Mucosa of descending colon (tissue), 3 donors: ENCODE measurements at places on chromosomes 6 and 20.

- DNase-seq = no peak
Measured at GRCh38 chr20:60977901-60978300, 274.2 kb upstream of the CDH4 start.

GRCh38 chr6:71079677-71080076, 122.8 kb upstream of the B3GAT2 start:
- DNase-seq = no peak

- DNase-seq = no peak
Measured at GRCh38 chr20:9139106-9139833, 70.4 kb downstream of the PLCB4 start.

DNA sequence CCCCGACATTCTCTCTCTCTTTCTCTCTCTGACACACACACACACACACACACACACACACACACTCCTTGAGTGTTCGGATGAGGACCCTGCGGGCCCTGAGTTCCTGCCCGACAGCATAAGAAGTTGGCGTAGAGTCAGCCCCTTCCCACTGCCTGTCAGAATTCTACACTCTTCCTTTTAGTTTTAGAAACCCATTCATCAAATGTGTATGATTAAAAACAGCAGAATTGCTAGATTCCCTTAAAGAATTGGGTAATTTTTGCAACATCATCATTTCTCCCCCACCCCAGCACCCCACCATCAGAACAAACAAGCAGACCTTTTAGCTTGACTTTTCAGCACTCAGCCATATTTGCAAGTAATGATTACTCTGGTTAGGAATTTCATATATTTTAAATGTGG, 322.8 kb downstream of the FARS2 start:
- DNase-seq = no peak

GRCh38 chr6:36455486-36456027, 12.8 kb downstream of the KCTD20 start:
- DNase-seq = no peak

- DNase-seq = no peak
Measured at GRCh38 chr6:141134723-141135122, 998.0 kb upstream of the GJE1 start.

GRCh38 chr6:22147921-22148776, 148.7 kb downstream of the PRL start:
- DNase-seq = peak; percentile 15

- no peak for DNase-seq
Measured at GRCh38 chr6:163725008-163725941, 310.8 kb downstream of the QKI start.

- DNase-seq = peak; percentile 69
Measured at GRCh38 chr20:19735446-19735845, 22.6 kb upstream of the RIN2 start.

DNA sequence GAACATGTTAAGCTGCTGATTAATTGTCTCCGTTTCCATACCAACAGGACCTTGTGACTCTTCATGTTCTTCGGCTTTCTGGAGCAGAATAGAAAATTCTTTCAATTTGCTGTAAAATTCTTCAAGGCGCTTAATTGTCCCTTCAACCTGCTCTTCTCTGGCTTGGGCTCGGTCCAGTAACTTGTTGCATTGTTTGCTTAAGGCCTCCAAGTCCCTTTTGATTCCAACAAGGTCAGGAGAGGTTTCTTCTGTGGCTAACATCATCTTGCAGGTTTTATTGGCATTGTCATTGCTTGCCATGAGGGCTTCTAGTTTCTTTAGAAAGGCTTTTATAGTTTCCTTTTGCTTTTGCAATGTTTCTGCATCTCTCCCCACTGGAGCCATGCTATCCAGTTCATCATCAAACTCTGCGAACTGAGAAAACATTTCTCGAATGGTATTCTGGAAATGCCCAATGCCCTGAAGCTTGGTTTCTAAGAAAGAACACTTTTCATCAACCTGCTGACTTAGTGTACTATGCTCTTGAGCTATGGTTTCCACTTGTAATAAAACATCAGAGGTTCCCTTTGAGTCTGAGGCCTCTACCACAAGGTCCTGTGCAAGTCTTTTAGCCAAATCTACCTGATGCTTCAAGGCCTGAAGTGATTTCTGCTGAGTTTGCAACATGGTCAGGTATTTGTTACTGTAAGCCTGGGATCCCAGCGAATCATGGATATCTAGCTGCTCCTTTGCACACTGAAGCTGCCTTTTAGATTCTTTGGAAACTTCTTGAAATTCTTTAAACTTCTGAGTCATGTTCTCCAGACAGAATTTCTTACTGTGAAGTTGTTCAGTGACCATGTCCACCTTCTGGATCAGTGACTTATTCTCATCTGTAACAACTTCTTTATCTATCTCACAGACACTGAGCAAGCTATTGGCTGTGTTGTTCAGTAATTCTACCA, 90.2 kb downstream of the DST start:
- no peak for DNase-seq

DNA sequence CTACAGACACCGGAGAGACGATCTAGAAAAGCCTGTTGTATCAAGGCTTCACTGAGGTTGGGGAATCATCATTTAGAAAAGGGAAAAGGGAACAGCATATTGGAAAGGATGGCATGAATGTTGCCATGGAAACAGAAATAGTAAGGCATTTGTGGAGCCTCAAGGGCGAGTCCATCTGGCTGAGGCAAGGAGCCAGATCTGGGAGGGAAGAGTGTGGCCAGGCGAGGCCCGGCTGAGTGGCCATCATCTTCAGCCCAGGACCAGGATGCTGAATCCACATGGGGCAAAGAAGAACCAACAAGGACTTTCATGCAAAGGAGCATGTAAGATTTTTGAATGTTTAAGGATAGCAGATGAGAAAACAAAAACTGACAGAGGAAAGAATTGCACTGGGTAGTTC, 85.8 kb downstream of the MAP3K5 start:
- no peak for DNase-seq

DNA sequence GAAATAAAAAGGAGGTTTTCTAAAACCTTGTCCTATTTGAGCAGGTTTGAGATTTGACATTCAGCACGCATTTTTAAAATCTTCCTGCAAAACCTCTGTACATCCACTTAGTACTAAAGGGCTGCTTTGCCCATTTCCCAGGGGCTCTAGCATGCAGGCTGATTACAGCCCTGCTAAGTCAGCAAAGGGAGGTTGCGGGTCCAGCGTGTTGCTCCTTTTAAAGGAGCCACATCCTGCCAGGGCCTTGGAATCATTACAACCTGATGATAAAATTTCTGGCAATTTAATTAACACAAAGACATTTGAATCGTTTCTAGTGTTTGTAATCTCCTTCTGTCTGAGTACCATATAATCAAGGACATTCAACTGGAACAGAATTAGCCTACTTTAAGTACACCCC, 455.1 kb upstream of the CITED2 start:
- no peak for DNase-seq

DNA sequence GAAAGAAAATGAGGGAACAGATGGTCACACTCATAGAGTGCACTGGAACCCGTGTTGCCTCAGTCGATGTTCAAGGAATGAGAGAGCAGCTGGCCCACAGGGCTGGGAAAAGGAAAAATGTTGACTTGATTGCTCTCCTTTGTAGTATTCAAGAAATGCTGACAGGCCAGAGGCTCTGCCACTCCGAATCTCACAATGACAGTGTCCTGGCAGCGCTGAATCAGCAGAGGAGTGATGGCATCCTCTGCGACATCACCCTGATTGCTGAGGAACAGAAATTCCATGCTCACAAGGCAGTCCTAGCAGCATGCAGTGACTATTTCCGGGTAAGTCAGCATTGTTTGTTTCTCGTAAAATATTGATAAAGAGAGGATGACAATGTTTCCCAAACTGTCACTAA, 51.3 kb downstream of the KLHL32 start:
- no peak for DNase-seq

GRCh38 chr6:33312361-33313104, 1.3 kb downstream of the TAPBP start:
- peak; percentile 77 for DNase-seq

GRCh38 chr6:46053039-46053933, 37.6 kb upstream of the CLIC5 start:
- peak; percentile 56 for DNase-seq

GRCh38 chr20:58162986-58163385, 65.5 kb downstream of the ANKRD60 start:
- no peak for DNase-seq

GRCh38 chr6:167839343-167839742, 12.6 kb downstream of the AFDN start:
- no peak for DNase-seq

GRCh38 chr6:3977875-3978711, 100.8 kb downstream of the FAM217A start:
- DNase-seq = peak; percentile 49

DNA sequence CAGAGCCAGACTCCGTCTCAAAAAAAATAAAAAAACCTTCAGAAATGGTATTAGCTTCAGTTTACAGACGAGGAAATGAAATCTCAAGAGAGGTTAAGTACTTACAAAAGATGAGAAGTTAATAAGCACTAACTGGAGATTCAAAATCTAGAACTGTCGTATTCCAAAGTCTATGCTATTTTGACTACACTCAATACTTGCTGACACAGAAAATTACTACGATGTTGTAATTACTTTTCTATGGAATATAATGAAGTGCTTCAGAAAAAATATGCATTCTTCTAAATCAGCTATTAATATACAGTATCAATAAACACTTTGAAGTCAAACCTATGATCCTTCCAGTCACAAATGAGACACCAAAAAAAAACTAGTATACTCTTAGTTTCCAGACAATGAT, 12.2 kb downstream of the REPS1 start:
- DNase-seq = no peak

GRCh38 chr6:150291968-150292710, 76.7 kb upstream of the IYD start:
- no peak for DNase-seq

GRCh38 chr6:151024597-151024996, 159.1 kb downstream of the MTHFD1L start:
- DNase-seq = no peak

DNA sequence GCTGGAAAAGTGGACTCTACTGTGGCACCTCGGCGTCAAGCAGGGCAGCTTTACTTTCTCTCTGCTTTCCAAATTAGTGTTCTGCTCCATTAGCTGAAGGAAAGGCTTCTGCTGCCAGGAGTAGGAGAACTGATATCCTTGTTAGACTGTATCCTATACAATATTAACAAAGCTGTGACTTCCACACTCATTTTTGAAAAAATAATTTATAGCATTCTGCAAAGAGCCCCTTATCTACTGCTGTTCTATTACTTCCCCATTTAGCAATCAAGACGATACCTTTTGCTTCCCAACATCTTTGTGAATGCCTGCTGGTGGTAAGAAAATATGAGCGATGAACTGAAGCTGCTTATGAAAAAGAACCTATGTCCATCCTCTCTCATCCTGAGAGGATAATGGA, 151.1 kb downstream of the UBE3D start:
- no peak for DNase-seq

GRCh38 chr20:17995967-17996819, 27.4 kb downstream of the MGME1 start:
- no peak for DNase-seq

DNA sequence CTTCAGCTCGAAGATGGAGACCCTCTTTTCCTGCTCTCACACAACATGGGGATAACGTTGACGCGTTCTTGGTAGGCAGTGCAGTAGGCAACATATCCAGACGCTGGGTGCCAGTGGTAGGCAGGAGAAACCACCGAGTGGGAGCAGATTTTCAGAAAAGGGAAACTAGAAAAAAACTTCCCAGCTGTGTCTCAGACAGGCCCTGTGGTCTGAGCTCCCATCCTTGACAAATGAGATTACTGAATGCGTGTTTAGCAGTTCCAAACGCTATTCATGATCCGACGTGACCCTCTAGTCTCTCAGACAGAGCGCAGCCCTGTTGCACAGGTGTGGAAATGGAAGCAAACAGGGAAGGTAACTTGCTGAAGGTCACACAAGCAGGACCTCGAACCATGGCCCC, 83.9 kb upstream of the DUSP22 start:
- DNase-seq = no peak

DNA sequence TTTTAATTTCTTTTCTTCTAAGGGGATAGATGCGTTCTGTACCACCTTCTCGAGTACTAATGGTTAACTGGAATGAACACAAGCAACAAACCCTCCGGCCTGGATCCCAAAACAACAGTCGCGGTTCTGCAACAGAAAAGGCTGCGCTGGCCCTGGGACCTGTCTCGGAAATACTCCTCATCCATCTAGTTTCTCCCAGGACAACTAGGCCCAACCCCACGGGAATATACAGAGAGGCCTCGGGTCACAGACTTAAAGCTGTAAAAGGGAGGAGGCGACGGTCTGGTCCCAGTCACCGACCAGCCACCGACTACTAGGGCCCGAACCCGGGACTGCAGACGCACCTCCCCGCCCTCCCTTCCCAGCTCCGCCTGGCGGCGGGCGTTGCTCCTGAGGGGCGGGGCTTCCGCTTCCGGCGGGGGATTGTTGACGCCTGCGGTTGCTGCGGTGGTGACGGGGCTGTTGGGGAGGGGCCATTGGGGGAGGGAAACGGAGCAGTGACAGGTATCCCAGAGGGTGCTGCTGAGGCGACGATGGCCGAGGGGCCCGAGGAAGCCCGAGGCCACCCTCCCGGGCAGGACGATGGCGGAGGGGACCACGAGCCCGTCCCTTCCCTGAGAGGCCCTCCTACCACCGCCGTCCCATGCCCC, at the start of gene FAM8A1:
TSS of gene FAM8A1 (plus strand) at position 426 of the 650 bp plus-strand sequence. CDS start at position 534, 108 bp downstream.
- DNase-seq = peak; percentile 97

DNA sequence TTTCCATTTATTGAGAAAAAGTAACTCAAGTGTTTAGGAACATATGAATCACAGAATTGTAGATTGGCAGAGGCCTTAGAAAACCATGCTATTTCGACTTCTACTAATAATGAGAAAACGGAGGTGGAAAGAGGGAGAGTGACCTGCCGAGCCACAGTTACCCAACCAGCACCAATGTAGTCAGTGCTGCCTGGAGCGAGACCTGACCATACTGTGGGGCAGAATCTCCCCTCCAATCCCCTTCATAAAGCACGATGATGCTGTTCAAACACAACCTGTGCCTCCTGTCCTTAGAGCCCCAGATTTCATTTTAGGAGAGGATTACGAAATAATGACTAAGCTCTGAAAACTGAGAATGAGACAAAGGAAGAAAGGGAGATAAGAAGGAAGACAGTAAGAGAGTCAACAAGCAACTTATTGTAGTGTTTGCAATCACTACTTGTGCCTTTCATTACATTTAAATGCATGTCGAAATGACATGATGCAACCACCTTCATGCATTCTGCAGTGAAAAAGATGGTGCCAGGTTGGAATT, 70.6 kb downstream of the ATXN1 start:
- no peak for DNase-seq

- DNase-seq = no peak
Measured at GRCh38 chr6:1597121-1597744, 12.5 kb upstream of the FOXC1 start.

GRCh38 chr6:170222498-170223471, 68.1 kb downstream of the DLL1 start:
- no peak for DNase-seq

GRCh38 chr20:48678421-48678820, 149.4 kb downstream of the PREX1 start:
- DNase-seq = no peak

DNA sequence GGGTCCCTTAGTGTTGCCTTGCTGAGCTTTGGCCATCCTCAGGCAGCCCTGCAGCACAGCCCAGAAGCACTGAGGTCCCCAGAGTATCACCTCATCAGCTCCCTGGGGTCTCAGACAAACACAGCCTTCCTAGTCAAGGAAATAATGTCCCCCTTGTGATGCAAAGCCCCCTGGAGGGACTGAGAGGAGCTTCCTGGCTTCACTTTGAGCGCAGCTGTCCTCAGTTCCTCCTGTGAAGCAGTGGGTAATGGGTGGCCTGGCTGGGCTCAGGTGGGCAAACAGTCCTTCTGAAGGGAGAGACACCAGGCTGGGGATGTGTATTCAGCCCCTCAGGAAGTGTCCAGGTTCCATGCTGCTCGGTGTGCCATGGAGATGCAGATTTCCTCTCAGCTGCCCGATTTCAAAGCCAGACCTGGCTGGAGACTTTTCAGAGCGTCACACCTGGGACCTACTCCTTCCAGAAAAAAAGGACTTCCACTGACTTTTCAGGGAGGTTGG, 79.2 kb upstream of the FOXA2 start:
- no peak for DNase-seq
